ENCODE measurements at places on chromosomes 3 and 15. TPM values are rescaled to one million over a fixed set of nuclear protein-coding genes. Genes with fewer than 3 reads are reported as not detected.

Gene SPINK8
- not detected for total RNA-seq

Gene CCRL2
- 0.97 TPM for total RNA-seq

GRCh38 chr3:102124282-102124681, 275.0 kb downstream of the NFKBIZ start:
- no peak for DNase-seq

DNA sequence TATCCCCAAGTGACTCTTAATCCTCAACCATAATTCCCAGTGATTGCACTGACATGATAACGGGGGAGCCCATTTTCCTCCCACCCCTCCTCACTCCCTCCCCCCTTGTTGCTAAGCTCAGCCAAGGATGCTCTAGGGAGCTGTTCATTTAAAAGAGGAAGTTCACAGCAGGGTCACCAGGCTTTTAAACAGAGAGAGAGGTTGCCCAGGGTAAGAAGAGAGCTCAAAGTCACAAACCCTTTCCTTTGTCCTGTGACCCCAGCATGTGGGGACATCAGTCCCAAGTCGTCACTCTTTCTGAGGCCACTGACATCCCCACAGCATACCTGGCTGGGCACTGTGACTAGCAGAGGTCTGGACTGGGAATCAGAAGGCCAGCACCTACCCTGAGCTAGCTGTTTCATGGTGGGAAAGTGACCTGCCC, 144.1 kb downstream of the RORA start:
- no peak for DNase-seq

DNA sequence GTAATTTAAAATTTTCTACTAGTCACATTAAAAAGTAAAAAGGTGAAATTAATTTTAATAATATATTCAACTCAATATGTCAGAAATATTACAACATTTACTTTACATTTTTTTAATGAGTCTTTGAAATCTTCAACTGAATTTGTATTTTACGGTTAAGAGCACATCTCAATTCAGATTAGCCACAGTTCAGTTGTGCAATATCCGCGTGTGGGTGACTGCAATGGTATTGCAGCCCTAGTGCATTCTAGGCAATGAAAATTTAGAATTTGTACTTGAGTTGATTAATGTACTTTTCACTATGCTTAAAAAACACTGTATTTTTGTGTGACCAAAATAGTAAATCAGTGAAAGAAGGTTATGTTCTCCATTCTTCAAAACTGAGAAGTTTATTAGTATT, 57.3 kb downstream of the CEP63 start:
- DNase-seq: no peak
